Muscle of leg (tissue), 16 donors: ENCODE measurements at places on chromosomes 16 and 17. TPM values are rescaled to one million over a fixed set of nuclear protein-coding genes. Genes with fewer than 3 reads are reported as not detected.

The PRAC1 gene
- total RNA-seq, result not detected

DNA sequence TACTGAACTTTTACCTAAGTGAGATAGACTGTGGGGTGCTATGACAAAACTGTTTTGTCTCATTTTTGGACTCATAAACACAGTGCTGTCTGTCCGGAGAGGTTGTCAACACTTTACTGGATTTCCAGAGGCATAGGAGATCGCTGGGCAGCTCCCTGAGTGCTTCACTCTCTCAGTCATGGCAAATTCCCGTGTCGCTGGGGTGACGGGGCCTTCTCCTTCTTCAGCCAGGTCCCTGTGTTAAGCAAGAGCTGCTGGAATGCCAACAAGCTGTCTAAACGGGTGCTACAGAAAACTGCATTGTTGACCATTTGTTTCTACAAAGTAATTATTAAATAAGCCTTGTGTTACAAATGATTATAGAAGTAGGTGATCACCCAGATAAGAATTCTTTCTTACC lies 141.6 kb downstream of the DNAH9 start:
- no peak overlapping the region for H3K27ac ChIP-seq
- no peak overlapping the region for H3K4me3 ChIP-seq
- DNase-seq, result no peak
- peaks cover 2% of the 10 kb centered on the region for H3K27me3 ChIP-seq

DNA sequence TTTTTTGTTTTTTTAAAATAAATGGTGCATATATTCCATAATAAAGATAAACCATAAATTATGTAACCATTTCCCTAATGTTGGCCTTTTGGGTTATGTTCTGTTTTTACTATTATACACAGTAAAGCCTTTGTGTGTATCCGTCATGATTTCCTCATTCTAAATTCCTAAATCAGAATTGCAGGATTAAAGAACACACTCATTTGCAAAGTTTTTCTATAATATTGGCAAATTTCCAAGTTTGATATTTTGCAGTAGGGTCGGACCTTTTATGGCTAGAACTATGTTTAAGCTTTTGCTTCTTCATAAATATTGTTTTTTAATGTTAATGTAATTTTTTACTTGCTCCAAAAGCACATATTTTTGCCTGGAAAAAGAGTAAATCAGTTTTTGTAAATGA lies 16.6 kb downstream of the GOSR1 start:
- H3K27ac ChIP-seq, result no peak overlapping the region
- no peak overlapping the region for H3K4me3 ChIP-seq
- DNase-seq, result no peak
- peaks cover 49% of the 10 kb centered on the region for H3K36me3 ChIP-seq
- no peaks in the 10 kb centered on the region for H3K27me3 ChIP-seq

DNA sequence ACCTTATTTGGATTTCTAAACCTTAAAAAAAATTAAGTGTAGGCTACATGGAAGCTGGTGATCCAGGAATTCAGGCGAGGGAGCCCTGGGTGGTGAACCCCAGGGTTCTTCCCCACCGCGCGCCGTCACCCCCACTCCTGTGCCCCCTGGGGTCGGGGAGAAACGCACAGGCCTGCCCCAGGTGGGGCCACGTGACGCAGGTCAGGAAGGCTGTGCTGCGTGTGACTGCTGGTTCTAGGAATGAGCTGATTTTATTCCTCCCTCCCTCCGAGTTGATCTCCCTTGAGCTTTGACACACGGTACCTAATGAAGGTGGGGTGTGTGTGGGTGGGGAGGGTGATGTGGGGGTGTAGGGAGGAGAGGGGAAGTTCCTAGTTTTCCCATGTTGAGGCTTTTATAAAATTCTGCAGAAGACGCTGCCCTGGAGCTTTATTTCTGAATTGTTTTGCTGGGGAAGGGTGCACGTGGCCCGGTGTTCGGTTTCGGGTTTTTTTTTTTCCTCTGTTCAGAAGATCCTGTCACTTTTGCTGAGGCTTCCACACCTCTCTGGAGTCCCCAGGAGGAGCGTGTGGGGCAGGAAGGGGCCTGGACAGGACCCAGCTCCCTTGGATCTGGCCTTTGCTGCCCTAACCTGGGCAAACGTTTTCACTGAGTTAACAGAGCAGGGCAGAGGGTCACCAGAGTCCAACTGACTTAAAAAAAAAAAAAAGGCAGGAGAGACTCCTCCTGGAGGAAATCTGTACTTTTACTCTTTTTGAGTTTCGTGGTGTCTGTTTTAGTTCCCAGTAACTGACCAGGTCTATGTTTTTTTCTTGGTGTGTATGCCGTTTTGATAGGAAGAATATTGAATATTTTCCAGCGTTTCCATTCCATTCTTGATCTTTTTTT lies 55.8 kb upstream of the GSE1 start:
- peaks cover 64% of the 10 kb centered on the region for H3K4me1 ChIP-seq
- H3K27me3 ChIP-seq, result no peaks in the 10 kb centered on the region
- peak overlapping the region; percentile 53 for H3K4me3 ChIP-seq
- H3K27ac ChIP-seq, result peak overlapping the region; percentile 43
- no peak for DNase-seq
- H3K36me3 ChIP-seq, result no peaks in the 10 kb centered on the region

DNA sequence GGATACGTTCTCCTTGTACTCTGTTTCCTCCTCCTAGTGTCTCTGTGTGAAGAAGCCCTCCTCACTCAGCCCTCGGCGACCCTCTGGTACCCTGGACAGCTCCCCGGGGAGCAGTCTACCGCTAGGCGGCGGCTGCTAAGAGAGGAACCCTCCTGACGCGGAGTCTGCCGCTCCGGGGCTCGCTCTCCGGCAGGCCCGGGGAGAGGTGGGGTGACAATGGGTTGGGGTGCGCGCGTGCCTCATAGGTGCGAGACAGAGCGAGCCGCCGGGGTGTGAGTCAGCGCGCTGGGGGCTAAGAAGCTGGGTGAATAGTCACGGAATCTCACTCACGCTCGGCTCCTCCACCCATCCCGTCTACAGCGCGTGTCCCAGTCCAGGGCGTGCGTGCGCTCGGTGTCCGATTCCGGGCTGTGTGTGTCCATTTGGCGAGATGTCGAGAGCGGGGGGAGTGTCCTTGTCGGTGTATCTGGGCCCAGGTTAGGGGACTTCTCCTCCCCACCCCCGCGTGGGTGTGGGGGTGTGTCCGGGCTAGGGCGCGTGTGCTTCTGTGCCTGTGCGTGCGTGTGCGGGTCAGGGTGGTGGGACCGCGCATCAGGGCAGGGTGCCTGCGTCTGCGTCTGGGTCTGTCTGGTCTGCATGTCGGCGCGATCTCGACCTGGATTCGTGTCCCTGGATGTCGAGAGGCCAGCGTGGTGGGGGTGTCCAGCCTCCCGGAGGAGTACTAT lies 577 bp upstream of the HS3ST2 start:
- peaks cover 7% of the 10 kb centered on the region for H3K4me1 ChIP-seq
- DNase-seq, result peak; percentile 32
- H3K27me3 ChIP-seq, result peaks cover 40% of the 10 kb centered on the region
- H3K36me3 ChIP-seq, result no peaks in the 10 kb centered on the region

The TBX6 gene
- 0.31 TPM for total RNA-seq

DNA sequence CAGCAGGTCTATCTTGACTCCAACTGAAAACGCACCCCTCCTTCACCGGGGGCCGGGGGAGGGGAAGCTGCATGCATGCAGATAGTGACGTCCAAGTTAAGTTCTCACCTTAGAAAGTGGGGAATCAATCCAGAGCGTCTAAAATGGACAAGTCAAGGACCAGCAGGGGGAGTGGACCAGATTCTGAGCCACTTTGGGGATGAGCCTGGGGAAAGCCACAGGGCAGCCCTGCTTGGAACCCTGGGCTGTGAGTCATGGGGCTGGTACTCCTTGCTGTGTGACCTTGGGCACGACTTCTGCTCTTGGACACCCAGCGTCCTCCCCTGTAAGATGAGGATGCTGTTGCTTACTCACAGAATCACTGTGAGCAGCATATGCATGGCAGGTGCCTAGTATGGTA lies 9.1 kb downstream of the TNFRSF13B start:
- no peak overlapping the region for H3K27ac ChIP-seq
- H3K36me3 ChIP-seq, result no peaks in the 10 kb centered on the region
- H3K4me3 ChIP-seq, result no peak overlapping the region
- no peak for DNase-seq
- peaks cover 3% of the 10 kb centered on the region for H3K27me3 ChIP-seq

- no peak for DNase-seq
- no peaks in the 10 kb centered on the region for H3K27me3 ChIP-seq
- peaks cover 13% of the 10 kb centered on the region for H3K36me3 ChIP-seq
- H3K27ac ChIP-seq, result no peak overlapping the region
Observed at GRCh38 chr16:31715915-31716314, 157.7 kb upstream of the ZNF267 start.

The AGRP gene
- not detected for total RNA-seq

- no peak overlapping the region for H3K27ac ChIP-seq
- H3K27me3 ChIP-seq, result peaks cover 2% of the 10 kb centered on the region
- no peak for DNase-seq
- H3K4me1 ChIP-seq, result peaks cover 6% of the 10 kb centered on the region
- H3K4me3 ChIP-seq, result no peak overlapping the region
Observed at GRCh38 chr17:81150377-81151077, 14.8 kb upstream of the PVALEF start.
